ENCODE measurements at places on chromosomes 4 and X.

GRCh38 chrX:40478474-40479065 lies 102.2 kb upstream of the ATP6AP2 start:
- no peak for DNase-seq

GRCh38 chr4:88841635-88842034 lies 144.0 kb upstream of the NAP1L5 start:
- no peak for DNase-seq

DNA sequence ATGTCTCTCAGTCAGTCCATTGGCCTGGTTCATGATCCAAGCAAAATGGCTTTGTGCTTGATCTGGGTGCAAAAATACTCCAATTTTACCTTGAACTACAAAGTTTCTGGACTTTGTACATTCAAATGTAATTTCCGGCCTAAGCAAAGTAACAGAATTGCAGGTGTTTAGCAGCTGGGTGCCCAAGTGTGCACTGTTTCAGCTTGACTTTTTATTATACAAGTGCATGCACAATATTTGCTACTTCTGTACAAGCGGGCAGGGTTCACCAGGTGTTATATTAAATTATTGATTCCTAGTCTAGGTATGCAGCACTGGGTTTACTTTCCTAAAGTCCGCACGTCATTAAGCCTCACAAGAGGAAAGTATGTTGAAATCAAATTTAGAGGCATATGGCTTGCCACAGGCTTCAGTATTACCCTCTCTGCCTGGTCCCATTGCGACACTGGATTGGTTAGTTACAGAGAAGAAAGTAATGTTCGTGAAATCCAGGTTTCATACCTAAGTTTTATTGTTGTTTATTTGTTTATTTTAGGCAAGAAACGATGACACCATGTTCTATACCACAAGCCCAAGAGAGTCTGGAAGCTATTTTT lies 376.9 kb upstream of the CTSO start:
- DNase-seq: no peak

DNA sequence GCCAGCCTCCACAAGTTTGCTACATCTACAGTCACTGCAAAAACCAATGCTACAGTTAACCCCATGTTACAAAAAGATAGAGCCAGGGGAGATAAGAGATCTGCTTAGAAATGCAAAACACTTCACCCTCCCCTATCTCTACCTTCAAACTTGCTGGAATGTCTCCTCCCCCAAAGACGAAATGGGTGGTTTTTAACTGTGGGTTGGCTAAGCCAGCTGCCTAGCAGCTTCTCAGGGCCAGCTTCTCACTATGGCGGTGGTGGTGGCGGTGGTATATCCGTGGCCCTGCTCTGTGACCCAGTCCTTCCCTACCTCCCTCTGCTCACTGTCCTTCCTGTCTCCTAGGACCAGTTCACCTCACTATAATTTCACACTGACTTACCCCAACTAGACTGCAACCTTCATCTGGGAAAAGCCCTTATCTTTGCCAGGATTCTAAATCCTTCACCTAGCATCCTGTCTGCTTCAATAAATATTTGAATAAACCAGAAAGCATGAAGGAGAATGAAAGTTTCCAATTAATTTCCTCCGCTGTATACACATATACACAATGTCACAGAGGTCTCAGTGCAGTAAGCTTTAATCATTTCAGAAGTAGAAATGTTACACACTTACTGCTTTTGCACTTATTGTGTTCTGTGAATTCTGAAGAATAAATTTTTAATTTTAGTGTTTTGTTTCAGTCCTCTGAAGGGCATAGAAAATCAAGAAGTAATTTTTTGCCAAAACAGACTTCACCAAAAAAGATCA lies 46.3 kb downstream of the SH3KBP1 start:
- DNase-seq: no peak

DNA sequence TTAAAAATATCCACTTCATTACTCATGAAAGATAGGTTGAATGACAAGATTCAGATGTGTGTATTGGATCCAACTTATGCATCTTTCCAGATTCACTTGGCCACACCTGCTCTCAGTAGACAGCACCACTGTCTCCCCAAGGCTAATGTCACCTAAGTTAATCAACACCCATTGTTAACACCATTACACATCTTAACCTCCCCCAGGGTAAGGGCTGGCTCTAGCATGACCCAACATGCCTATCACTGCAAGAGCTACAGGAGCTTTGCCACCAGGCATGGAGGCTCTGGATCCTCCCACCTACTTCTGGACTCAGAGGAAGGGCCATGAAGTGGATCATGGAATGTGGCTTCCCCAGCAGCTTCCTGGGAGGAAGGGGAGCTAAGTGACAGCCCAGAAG lies 32.8 kb upstream of the LSM6 start:
- peak; percentile 65 for DNase-seq
